ENCODE measurements at places on chromosomes 6 and 20.

- no peak for DNase-seq
Observed at GRCh38 chr6:42452171-42453030, 675 bp upstream of the TRERF1 start.

DNA sequence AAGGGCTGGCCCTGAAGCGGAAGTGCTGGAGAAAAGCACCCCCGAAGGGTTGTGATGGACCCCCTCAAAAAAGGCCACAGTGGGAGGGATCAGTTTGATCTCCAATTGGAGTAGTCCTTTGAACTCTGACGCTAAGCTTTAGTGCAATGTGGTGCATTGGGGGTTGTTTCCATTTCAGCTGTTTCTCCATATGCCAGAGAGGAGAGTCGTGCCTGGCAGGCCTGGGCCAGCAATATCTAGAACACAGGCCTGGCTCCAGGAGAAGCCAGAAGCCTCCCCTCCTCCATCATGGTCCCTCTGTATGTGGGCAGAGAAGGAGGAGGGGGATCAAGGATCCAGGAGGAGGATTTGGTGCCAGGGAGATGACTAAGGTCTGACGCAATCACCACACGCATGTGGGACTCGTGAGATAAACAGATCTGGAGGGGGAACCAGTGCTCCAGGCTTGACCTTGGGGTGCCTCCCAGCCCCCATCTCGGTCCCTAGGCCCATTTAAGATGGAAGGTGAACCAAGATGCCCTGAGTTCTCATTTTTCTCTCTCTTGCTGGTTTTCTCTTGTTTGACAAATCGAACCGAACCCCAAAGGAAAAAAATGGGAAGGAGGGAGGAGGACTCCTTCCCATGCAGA is 517.4 kb upstream of the JARID2 start:
- DNase-seq, result no peak

GRCh38 chr6:41560431-41561192 is 14.4 kb downstream of the FOXP4 start:
- peak; percentile 50 for DNase-seq

DNA sequence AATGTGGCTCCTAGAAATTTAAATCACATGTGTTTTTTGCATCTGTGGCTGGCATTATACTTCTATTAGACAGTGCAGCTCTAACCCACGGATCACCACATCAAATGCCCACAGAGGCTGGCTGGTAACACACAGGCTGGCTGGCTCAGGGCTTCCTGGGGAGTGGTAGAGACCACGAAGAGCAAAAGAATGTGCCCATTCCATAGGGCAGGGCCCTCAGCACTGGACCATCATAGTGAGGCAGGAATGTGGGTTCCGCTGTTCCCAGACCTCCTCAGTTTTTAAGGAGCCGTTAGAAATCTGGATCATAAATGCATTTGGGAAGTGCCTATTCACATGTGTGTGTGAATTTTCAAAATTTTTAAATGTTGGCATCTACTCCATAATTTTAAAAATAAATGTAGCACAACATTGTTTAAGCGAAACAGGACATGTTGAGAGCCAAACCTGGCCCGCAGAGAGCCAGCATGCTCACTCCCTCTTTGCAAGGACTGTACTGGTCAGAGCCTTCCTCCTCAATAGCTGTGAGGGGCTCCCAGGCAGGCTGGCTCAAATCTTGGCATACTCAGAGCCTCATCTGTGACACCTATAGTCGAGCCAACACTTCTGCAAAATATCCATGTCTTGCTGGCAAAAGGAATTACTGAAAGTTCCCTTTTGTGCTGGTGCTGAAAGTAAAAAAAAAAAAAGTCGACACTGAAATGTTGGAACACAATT is 190.5 kb downstream of the FNDC1 start:
- no peak for DNase-seq

DNA sequence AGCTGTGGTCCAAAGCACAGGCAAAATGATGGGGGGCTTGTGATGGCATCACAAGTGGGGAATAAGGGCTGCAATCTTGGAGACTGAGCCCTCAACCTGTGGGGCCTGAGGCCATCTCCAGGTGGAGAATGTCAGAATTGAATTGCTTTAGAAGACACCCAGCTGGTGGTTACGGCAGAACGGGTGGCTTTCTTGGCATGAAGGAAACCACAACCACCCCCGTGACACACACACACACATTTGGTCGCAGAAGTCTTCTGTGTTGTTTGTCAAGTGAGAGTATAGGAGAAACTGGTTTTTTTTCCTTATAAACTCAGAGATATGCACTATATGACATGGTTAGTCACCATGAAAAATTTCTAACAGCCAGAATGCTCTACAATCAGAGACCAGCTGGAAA is 139.5 kb upstream of the CDH4 start:
- no peak for DNase-seq

DNA sequence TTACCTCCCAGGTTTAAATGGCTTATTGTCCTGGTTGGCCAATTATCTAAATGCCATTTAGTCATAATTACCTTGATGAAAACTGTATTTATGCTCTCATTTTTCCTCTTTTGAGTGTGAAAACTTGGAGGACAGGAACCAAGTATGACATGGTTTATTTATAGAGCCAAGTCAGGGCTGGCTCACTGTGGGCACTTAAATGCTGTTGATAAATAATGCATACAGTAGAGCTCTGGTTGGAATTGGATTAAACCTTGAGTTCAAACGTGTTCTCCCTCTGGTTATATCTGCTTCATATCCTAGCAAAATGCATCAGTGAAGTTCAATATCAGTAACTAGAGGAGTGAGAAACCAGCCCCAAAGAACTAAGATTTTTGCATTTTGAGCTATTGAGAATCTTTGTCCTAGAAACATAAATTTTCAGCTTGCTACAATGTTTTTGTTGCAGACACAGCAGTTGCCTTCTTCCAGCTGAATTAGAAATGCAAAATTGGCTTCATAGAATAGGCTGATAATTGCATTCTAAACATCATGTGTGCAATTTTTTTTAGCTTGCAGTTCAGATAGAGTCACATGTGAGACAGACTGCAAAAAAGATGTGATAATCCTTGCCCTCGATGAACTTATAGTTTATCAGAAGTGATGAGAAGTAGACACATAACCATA is 255.8 kb downstream of the BTBD3 start:
- DNase-seq, result no peak

DNA sequence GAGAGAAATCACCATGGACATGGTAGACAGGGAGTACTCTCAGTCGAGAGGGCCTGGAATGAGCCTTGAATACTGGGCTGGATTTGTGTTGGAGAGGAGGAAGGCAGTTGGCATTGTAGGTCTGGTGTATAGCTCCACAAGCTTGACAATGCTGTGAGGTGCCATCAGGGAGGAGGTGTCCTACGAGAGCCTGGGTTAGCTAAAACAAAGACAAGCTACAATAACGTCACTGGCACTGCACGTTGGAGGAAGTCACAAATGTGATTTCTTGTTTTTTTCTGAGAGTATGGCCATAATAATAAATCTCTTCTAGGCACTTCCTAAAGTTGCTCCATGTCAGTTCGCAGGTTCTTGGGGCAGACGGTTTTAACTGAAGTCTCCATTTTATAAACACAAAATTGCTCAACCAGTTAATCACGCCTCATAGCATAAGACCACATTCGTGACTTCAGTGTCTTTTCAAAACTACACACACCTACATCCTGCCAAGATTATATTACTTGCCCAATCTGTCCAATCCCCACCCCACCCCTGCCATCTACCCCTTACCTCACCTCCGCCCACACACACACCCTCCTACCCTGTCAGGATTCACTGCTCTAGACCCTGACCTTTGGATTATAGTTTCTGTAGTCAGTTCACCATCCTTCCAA is 4.4 kb upstream of the HLA-DMB start:
- no peak for DNase-seq

- DNase-seq, result no peak
Observed at GRCh38 chr6:118860880-118861279, 33.1 kb upstream of the ASF1A start.

- no peak for DNase-seq
Observed at GRCh38 chr6:136549300-136550044, 750 bp downstream of the MAP7 start.

DNA sequence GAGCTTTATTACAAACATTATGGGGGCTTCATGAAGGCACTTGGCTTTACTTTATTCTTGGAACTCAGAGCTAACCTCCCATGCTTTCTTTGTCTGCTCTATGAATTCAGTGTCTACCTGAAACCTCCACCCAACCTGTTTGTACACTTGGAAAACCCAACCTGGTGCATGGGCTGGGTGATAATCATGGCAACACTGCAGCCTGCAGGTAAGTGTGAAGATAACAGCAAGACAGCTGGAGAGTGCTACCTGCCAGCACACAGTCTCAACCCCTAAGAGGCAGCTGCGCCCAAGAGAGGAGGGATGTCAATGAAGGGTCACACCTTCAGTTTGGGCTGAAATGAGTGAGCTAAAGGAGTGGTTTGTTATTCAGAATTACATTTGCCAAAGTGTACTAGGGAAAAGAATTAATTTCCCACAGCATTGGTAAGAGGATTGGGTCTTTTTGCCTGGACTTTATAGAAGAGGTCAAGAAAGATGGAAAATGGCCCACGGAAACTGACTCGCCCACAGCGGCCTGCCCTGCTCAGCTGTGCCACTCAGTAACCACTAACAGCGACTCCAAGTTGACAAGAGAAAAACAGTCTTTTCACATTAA is 24.4 kb downstream of the FOXQ1 start:
- DNase-seq, result no peak

Data from stimulated activated CD4-positive, alpha-beta T cell treated with anti-CD3 and anti-CD28 coated beads, Interleukin-1b, Interleukin-23, amount 100 ng/mL, for 1 hour (primary cell).